ENCODE measurements at places on chromosomes 7 and 10.

DNA sequence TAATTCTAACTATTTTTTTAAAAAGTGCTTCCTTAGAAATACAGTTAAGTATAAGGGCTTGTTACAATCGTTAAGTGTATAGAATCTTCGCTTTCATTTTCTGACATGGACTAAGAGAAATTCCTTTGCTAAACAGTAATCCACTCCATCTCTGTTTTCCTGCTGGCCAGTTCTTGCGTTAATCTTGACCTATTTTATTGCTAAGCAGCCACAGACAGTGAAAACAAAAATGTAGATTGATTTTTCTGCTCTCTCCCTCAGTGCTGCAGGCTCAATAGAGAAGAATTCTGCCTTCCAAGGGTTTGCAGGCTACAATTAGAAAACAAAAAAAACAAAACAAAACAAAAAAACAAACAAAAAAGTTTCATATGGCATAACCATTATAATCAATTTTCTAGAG lies 310.4 kb upstream of the ADARB2 start:
- no peak for DNase-seq

GRCh38 chr7:14226126-14226525 lies 236.7 kb upstream of the ETV1 start:
- no peak for DNase-seq

- DNase-seq: no peak
These were observed 23.4 kb downstream of the PROSER2 start for GRCh38 chr10:11846542-11846941.

DNA sequence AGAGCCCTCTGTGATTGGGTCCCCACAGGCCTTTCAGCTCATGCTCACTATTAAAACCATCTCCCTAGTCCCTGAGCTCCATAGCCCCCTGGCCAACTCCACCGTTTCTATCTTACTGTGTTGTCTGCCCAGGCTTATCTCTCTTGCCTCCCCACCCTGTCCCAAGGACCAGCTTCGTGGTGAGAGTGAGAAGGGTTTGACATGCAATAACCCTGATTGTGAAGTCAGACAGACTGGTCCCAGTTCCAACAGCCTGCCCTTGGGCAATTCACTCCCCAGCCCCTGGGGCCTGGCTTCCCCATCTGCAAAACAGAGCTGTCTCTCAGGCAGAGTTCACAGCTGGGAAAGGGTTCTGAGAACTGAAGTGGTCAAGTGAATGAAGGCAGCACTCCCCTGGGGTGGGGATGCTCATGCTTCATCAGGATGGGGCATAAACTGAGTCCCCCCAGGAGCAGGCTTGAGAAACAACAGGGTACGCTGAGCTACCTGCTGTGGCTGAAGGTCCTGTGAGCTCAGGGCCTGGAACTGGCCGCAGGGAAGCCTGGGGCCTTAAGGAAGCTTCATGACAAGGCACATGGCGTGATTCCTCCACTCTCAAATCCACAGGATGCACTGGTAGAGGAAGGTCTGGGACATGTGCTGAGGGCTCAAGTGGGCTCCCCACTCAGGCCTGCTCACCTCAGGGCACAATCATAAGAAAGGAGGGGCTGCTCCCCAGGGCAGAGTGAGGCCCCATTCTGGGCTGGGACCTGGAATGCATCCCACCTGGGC lies 1.8 kb upstream of the PPIF start:
- DNase-seq: no peak

GRCh38 chr10:23479798-23480473 lies 41.1 kb downstream of the OTUD1 start:
- no peak for DNase-seq

GRCh38 chr10:104689547-104689946 lies 48.5 kb downstream of the SORCS3 start:
- DNase-seq: no peak

DNA sequence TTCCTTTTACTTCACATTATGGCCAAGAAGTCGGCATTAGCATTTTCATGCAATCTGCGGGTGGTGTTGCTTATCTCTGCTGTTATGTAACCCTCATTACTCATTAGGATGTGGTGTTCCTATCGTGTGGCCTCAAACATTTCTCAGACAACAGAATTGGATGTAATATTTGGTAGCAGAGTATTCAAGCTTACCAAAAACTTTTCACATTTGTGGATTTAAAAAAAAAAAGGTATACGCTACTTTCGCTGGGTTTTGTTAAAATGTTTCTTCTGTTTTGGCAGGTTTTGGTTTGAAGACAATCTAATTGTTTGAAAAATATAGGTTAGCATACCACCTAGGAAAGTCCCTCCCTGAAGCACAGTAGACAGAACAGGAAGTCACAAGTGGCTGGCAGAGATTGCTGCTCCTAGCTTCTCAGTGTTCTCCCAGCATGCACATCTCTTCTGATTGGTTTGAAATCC lies 128.8 kb downstream of the GATA3 start:
- no peak for DNase-seq

DNA sequence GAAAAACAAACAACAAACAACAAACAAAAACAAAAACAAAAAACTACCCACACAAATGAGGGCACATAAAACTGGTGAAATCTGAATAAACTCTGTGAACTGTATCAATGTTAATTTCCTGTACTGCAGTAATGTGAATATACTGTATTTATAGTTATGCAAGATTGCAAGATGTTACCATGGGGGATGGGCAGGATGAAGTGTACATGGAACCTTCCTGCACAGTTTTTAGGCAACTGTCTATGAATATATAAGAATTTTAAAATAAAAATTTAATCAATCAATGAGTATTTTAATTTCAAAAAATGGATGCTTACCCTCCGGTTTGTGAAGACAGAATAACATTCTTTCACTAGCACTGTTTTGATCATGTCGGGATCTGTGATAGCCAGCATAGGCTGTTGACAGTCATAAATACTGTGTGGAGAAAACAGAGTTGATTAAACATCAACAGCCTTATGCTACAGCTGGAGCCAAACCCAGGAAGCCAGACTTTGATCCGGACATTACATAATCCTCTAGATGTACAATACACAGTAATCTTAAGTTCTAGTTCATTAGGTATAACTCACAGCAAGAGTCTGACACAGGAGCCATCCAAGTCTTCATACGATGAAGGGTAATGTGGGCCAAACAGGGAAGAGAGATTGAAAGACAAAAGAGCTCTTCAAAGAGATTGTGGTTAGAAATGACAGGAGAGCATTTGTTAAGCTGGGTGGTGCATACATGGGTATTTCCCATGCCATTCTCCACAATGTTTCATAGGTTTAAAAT lies 14.8 kb downstream of the CYP3A7 start:
- no peak for DNase-seq

GRCh38 chr10:4481192-4481591 lies 344.8 kb upstream of the AKR1E2 start:
- no peak for DNase-seq

DNA sequence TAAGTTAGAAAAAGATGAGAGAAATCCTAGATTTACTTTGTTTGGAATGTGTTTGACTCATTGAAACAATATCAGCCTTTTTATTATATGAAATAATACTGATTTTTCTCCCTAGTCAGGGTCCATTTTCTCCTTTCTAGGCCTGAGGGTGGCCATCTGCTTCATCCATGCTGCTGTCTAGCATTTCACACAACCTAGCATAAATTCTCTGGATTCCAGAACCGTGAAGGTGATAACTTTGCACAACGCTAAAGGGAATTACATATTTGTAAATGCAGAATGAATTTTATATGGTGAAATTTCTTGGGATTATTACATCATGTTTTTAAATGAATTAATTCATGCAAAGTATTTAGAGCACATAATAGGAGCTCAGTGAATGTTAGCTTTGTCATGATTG lies 505.1 kb downstream of the INHBA start:
- DNase-seq: no peak

DNA sequence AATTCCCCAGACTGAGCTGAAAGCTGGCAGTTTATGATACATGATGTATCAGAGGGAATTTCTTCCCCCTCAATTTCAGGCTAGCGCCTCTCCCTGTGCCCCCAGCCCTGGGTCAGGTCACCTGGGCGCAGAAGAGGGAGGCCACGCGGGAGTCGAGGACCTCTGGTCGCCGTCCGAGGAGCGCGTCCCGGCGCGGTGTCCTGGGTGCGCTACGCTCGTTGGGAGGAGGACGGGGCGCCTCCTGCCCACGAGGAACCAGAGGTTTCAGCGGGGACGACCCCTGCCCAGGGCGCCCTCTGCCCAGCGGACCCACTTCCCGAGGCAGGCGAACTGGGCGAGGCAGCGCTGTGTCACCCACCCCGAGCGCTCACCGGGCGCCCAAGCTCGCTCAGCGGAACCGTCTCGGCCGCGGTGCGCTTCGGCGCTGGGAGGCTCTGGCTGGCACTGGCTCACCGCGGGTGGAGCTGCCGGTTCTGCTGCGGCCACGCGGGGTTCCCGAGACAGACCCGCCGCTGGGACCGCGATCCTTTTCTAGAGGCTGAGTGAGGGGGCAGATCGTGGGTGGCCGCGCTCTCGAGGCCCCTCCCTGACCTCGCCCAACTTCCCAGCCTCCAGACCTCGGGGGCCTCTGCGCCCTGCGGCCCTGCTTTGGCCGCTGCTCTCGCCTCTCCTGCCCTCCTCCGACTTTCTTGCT lies at the start of gene FAM237B:
FAM237B (minus strand) TSS at position 504 of the 694 bp plus-strand sequence. CDS start 1,556 bp downstream, outside the sequence.
- DNase-seq: no peak

DNA sequence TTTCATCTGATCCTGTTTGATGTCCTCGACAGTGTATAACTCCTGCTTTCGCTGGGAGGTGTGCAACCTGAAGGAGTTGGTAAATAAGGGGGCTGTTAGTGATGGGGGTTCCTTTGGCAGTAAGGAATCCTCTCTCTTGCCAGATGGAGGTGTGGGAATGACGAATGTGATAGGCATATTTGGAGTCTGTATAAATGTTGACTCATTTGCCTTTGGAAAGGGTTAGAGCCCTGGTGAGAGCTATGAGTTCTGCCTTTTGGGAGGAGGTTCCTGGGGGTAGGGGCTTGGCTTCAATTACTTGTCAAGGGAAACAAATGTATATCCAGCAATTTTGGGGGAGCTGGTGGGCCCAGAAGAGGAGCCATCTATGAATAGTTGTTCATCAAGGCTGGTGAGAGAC lies 11.4 kb upstream of the CHST3 start:
- no peak for DNase-seq

DNA sequence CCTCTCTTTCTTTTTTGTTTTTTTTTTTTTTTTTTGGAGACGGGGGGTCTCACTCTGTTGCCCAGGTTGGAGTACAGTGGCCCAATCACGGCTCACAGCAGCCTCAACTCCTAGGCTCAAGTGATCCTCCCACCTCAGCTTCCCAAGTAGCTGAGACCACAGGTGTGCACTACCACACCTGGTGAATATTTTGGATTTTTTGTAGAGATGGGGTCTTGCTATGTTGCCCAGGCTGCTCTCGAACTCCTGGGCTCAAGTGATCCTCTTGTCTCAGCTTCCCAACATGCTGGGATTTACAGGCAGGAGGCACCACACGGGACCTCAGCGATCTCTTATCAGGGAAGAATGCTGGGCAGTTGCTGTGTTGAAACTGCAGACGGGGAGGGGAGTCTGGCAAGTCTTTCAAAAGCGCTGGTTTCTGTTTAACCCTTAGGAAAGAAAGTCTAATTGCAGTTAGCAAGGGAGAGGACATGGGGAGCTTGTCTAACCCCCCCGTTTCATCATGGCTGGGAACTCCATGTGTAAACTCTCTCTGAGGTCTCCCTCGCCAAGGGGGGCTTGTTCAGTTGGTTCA lies 39.6 kb upstream of the LMTK2 start:
- no peak for DNase-seq

DNA sequence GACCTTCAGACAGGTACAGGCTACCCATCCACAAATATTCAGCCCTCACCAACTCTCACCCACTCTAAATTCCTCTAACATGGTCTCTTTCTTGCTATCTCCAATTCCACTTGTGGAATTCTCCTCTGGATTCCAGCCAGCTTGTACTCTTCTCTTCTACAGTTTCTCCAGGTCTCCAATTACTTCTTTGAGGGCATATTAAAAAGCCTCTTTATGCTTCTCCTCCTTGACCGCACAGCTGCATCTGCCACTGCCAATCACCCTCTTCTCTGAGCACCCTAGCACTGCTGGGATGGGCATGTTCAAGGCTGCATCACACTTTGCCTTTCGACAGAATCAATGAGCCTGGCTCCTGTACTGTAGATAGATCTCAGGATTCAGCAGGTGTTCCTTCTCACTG lies 101.5 kb upstream of the ANKRD1 start:
- no peak for DNase-seq
